ENCODE measurements at places on chromosomes 12 and 14.

DNA sequence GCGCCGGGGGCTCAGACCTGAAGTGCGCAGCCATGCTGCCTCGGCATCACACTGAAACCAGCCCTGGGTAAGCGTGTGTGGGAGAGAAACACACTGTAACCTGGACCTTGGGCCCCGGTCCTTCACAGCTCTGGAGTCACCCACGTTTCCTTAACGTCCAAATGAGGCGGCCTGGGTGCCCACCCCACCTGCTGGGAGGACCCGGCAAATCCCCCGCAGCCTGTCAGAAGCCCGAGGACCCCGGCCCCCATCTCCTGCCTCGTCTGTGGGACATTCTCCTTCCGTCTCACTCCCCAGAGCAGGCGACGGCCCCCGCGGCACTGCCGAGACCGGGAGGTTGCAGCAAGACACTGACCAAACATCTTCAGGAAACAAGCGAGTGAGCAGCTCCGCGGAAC lies 66.5 kb upstream of the GALNT9 start:
- no peak for DNase-seq

DNA sequence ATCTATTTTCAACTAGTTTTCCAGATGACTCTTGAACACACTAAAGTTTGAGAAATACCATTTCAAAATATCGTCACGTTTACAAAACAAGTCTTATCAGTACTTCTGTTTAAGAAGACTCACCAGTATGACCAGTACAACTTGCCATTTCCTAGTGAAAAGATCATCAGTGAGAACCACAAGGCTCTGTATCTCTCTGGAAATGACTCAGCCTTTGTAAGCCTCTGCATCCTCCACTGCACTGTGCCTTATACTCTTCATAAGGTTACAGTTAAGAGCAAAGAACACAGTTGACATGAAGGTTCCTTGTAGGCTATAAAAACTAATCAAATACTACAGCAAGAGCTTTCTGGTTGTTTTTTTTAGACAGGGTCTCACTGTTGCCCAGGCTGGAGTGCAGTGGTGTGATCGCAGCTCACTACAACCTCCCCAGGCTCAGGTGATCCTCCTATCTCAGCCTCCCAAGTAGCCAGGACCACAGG lies 5.7 kb upstream of the VTI1B start:
- DNase-seq: peak; percentile 72

DNA sequence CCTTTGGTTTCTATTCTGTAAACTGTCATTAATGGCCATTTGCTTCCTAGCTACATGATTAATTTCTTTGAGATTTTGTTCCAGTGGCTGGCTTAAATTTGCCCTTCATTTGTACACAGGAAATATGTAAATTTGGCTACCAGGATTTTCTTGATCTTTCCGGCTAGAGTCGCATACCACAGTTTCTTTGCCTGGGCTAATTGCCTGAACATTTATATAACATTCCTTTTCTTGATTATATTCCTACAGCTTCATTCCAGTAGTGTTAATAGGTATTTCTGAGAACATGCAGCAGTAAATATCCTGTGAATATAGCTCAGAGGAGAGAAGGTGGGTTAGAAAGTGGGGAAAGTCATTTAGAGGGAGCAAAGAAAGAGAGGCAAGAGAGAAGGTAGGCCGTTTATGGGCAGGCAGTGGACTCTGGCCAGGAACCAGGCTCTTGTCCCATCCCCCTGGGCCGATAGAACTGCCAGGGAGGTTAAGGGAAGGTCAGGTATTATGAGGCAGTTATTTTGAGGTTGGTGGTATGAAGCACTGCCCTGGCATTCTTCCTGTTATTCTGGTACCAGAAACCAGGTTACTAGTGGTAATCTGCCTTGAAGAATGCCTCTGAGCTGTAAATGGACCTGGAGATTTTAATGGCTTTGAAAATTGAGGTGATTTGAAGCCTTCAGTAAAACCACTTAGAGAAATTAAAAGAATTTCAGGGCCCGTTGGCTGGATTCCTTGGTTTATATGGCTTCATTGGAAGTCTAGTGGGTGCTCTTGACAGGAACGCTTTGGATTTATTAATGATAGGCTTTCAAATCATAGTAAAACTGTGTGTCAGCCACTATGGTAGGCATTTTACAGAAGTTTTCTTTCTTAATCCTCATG lies 4.4 kb downstream of the RNF10 start:
- peak; percentile 79 for DNase-seq

- DNase-seq: peak; percentile 85
Observed at GRCh38 chr12:98516111-98516873, 902 bp downstream of the TMPO start.

- no peak for DNase-seq
Observed at GRCh38 chr12:104567832-104568486, 111.2 kb downstream of the CHST11 start.

DNA sequence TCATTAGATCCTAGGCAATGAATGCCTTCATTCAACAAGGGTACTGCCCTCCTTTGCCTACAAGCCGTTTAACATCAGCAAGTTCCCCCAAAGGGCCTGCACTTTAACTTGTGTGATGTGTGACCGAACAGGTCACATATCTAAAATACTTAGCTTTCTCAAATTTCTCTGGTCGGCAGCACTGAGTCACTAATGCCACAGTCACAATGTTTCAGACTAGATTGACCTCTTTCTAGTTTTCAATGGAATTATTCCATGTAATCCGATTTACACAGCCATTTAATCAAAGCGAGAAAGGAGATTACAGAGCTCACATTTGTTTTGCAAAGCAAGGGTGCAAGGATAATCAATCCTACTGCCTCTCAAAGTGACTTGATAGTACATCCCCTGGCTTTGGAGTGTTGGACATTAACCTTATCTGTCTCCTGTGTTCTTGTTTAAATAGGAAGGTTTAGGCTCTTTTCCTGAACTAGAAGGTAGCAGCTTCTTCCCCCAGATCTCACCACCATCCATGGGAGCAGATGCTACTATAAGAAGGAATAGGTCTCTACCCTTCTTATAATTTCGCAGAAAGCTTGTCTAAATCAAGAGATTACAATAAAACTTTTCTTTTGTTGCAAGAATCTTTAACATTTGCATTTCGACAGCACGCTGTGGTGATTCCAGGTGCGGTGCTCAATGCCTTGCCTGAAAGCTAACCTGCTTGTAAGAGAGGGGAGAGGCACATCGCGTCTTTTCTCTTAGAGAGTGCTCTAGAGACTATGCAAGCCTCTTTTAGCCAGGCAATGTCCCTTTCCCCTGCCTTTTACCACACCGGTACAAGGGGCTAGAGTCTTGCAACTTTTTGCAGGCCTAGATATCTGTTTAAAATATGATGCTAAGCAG lies 1.8 kb downstream of the KITLG start:
- peak; percentile 48 for DNase-seq

- DNase-seq: no peak
Observed at GRCh38 chr12:108972358-108972757, 48.5 kb downstream of the SVOP start.

Measured in astrocyte of the spinal cord (primary cell).